NCI-H446 (cell line): ENCODE measurements at places on chromosomes 2 and 18.

DNA sequence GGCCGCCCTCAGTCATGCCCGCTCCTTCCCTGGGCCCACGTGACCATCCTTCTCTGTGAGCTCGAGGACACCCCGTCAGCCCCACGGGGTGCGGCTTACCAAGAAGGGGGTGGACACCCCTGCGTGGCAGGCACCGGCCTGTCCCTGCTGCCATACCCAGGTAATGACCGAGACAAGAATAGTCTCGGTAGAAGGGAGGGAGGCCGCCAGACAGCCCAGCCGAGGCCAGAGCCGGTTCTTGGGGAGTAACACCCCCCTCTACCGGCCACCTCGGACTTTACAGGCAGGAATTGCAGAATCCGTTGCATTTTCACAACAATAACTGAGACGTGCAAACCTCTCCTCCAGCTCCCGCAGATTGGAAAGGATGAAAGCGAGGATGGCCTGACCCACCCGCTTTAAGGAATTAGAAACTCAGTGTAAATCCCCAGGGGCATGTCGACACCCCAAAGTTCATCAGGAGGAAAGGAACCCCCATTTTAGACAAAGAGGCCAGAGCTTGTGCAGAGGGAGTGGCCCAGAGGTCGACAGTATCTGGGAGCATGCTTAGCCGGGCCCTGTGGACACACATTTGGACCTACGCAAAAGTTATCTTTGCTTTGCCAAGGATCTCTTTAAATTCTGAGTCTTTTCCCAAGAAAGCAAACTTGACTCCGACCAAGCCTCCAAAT lies 60.1 kb upstream of the GLI2 start:
- DNase-seq = no peak

DNA sequence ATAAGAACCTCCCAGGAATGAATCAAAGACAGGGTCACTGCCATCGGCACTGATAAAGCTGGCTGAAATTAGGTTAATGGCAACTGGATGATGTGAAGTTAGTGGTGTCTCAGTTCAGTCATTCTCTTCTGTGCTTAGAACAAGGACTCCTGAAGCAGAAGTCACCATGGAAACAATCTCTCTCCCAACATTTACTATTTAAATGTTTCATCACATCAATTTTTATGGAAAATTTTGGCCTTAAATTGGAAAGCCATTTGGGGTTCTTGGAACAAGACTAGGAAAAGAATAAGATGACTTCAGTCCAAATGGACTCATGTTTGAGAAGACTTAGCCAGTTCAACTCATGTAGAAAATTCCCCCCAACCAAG lies 15.5 kb upstream of the ARL5A start:
- DNase-seq = no peak

GRCh38 chr2:102155703-102156515 lies 13.4 kb downstream of the IL1R1 start:
- no peak for DNase-seq

DNA sequence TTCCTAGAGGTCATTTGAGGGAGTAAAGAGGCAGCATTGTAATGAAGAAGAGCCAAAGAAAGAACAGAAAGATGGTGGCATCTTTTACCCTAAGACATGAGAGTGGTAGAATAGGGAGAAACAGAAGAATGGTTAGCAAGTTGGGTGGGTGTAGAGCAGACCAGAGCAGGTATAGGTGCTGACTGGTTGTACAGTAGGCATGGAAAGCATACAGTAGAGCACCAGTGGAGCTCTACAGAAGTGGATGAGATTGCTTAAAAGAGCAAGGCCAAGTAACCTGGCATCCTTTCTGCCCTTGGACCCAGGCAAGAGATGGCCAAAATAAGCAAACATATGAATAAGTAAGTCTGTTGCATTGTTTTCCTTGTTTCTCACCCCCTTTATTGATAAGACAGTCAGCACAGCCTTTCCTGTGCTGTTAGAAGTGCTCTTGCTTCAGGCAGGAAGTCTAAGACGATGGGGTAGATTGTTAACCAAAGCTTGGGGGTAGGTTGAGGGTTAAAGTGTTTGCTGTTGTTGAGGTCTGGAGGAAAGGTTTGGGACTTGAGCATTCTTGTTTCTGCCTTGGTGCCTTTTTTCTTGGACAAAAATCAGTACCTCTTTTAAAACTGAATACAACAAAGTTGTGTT lies 76.9 kb downstream of the DIS3L2 start:
- DNase-seq = no peak

DNA sequence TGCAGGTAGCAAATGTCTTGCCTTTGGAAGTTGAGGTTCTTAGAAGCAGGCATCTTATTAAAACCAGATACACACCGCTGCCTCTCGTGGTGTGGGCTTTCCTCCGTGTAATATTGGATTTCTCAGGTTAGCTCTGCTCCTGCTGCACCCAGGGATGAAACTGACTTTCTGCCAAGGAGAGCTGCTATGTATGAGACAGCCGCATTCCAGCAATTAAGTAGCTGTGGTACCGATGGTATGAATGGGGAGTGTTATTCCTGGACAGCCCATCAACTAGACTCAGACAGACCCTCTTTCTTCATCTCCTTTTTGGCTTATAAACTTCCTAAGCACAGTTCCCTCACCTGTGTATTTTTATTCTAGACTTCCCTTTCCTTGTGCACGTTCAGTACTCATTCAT lies 6.8 kb upstream of the EHD3 start:
- no peak for DNase-seq

DNA sequence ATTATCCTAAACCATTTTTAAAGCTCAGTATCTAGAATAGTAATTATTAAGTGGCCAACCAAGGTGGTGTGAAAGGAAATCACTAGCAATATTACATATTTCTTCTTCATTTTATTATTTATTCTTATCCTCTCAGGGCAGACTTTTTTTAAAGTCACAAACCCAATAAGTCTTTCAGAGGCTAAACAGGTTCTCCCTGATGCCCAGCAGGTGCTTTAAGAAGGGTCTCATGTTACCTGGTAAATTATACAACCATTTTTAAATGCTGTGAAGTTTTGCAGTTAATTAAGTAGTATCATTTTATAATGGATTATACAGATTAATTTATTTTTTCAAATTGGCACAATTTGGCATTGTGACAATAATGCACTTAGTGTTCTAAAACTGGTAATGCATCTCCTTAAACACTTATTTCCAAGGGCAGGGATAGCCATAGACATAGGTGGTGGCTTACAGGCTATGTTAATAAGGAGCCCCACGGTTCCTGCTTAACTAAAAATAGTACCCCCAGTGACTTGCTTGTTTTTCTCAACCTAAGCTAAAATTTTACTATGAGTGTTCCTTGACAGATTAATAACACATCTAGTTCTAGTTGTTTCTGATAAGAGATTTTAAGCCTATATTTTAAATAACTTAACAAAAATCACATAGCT lies 67.0 kb downstream of the PMS1 start:
- no peak for DNase-seq

- no peak for DNase-seq
Measured at GRCh38 chr2:77325395-77325794, 196.8 kb downstream of the LRRTM4 start.

DNA sequence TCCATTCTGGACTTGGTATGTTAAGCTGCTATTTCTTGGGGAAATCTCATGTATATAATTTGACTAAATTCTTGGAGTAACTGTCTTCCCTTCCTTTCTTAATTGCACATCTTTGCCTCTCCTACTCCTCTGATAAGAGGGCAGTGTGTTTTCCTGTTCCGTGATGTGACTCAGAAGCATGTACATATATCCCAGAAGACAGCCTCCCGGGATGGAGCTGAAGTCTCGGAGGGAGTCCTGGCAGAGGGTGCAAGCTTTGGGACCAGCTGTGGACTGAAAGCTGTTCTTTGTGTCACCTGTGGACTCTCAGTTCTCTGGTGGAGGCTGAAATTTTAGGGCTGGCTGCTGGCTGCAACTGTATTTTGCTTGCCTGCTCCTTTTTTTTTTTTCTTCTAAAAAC lies 54.7 kb upstream of the MGAT5 start:
- no peak for DNase-seq
